ENCODE measurements at places on chromosomes 1 and 21.

- DNase-seq: no peak
Measured at GRCh38 chr1:204089044-204089751, 16.3 kb downstream of the SOX13 start.

GRCh38 chr1:204945565-204945977 lies 74.9 kb downstream of the NFASC start:
- no peak for DNase-seq

- DNase-seq: no peak
Measured at GRCh38 chr1:238318294-238319110, 427.8 kb upstream of the ZP4 start.

GRCh38 chr1:89259283-89259971 lies 13.2 kb downstream of the GBP5 start:
- DNase-seq: no peak

- no peak for DNase-seq
Measured at GRCh38 chr1:19427087-19427781, 58.1 kb downstream of the CAPZB start.

GRCh38 chr1:71950579-71950978 lies 331.8 kb downstream of the NEGR1 start:
- DNase-seq: no peak

DNA sequence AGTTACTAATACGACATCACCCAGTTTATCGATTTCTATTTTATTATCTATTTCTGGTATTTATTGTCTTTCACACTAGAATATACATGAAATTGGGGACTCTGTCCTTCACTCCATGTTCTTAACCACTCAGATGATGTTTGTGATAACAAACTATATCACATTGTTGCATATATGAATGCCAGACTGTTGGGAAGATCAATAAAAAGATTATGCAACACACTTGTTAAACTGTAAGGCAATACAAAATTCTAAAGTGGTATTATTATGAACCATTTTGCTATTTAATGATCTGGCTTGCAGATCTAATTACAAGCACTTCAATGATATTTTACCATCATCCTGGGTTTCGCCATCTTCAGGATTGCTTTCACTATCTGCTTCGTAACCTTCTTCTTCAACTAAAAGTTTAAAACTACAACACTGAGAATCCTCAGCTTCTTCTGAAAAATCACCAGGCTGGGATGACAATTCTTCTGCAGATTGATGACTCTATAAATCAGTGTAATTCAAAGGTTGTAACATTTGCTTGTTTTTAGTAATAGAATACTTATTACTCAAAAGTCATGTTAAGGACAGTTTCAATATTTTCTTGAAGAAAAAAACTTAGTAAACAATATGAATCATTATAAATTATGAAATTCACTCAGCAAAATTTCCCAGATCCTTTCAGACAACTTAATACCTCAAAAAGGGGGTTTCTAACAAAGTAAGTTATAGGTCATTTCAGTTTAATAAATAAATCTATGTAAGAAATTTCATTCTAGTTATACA lies 63.9 kb downstream of the LYST start:
- no peak for DNase-seq

- no peak for DNase-seq
Measured at GRCh38 chr1:172176206-172176605, 244.3 kb upstream of the C1orf105 start.

- DNase-seq: no peak
Measured at GRCh38 chr1:54234284-54234683, 34.3 kb downstream of the MRPL37 start.
